ENCODE measurements at places on chromosomes 5 and 9.

DNA sequence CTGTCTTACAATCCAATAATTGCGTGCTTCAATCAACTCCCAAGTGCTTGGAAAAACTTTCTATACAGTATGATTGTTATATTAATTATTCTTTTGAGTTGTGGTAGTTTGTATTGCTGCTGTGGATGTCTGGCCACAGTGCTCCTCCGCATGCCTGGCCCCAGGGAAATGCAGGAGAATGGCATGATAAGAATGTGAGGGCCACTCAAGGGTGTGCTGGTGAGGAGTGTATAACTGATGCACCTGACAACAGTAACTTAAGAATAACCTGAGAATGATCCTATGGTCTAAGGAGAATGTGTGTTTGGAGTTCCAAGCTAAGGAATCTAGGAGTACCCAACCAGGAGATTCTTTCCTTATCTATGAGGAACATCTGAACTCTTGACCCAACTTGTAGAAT lies 152.9 kb upstream of the APC start:
- DNase-seq: no peak

- DNase-seq: no peak
Measured at GRCh38 chr5:167245868-167246267, 1045.6 kb upstream of the WWC1 start.

GRCh38 chr5:59062986-59063683 lies 480.3 kb downstream of the RAB3C start:
- no peak for DNase-seq

DNA sequence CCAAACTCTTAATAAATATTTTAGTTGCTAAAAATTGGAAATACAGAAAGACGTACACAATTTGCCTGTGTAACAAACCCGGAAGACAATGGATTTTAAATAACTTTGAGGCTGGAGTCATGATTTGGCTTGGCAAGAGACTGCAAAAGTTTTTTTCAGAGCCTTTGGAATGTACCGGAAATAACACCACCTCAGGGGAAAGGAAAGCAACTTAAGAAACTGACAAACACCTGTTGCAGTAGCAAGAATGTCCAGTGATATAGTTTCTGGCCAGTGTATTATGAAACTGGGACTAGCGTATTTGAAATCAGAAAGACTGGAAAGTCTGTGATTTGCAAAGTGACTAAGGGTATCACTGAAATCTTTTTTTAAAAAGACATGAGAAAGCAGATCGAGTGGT lies 842 bp downstream of the MUSK start:
- no peak for DNase-seq
